ENCODE measurements at places on chromosomes 4 and X.

DNA sequence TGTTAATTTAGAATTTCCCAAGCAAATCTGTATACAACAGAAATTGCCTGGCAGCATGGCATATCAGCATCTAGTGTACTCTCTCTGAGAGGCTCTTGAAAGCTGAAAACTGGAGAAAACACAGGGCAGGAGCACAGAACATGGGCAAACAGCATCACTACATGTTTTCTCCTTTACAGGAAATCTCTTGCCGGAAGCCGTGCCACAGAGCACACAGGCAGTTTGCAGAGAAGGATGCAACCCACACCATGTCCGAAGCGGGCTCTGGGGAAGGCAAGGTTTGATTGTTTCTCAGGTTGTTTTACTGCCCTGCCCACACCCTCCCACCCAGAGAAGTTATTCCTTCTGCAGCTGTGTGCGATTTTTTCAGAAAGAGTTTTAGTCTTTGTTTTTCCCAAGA lies 41.1 kb upstream of the FAM9C start:
- DNase-seq = no peak

DNA sequence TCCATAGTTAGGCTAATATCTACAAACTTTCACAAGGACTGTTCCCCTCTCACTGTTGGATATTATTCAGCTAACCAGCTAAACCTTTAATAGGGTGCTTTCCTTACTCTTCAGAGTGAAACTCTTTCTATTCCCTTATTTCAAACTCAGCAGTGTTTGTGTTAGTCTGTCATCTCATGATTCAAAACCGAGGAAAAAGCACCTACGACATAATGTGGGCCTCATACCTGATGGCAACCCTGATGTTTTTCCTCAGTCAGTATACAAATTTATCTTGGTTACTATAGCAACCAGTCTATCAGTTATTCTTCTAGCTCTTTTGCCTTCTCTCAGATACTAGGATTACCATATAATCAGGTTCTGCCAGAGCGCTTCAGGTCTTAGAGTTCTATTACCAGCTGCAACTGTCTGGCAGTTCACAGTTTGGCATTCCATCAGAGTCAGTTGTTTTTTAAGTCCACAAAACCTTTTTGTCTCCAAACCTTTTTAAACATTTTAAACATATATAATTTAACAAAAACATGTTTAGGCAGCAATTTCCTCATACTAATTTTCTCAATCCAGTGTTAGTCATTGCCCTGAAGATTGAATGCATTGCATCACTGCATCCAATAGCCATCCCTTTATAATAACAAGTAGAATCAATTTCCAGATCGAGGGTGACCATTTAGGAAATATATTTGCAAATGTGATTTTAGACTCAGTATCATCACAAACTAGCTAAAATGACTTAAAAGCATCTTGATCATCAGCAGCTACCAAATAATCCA lies 7.4 kb downstream of the WDR44 start:
- no peak for DNase-seq

- DNase-seq = no peak
Observed at GRCh38 chr4:159018062-159018629, 84.7 kb upstream of the RAPGEF2 start.

DNA sequence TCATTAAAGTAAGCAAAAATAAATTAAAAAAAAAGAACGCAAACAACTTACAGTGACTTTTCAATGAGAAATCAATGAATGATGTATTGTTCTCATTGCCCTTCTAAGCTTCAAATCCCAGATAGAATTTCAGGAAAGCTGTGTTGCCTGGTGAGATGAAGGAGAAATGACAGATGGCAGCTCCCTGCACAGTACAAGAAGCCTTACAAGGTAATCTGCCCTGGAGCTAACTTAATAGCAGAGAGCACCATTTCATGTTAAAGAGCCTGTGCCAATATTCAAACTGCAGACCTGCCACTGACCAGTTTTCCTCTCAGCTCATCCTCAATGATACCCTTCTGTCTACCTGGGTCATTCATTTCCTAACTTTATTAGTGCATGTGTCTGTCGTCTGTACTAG lies 54.0 kb downstream of the GC start:
- DNase-seq = no peak

DNA sequence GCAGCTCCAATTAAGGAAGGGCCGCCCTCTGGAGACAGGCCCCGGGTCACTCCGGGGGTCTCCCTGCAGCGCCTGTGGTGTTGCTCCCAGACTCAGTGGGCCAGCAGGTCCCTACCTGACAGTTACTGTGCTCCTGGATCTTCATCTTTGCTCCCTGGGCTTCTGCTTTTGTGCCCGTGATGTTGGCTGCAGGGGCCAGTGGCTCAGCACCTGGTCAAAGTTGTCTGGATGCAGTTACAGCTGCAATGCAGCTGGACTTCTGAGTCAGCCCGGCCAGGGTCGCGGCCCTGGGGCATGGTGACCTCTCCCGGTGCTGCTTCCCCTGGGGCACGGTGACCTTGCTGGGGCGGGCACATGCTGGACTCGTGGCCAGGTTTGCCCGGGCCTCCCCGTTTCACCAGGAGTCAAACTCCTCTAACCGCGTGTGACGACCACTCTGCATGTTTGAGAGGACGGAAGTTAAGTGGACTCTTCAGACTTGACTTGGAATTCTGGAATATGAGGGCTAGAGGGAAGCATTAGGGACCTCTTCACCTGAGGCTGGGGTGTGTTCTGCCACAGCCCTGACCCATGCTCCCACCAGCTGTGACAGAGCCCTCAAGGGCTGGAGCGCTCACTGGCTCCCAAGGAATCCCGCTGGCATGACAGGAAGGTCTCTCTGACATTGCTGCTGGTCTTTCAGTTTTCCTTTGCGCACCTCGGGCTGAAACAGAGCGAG lies 3.7 kb downstream of the CTAG2 start:
- DNase-seq = no peak

GRCh38 chr4:138455097-138455496 lies 212.9 kb upstream of the SLC7A11 start:
- DNase-seq = no peak

DNA sequence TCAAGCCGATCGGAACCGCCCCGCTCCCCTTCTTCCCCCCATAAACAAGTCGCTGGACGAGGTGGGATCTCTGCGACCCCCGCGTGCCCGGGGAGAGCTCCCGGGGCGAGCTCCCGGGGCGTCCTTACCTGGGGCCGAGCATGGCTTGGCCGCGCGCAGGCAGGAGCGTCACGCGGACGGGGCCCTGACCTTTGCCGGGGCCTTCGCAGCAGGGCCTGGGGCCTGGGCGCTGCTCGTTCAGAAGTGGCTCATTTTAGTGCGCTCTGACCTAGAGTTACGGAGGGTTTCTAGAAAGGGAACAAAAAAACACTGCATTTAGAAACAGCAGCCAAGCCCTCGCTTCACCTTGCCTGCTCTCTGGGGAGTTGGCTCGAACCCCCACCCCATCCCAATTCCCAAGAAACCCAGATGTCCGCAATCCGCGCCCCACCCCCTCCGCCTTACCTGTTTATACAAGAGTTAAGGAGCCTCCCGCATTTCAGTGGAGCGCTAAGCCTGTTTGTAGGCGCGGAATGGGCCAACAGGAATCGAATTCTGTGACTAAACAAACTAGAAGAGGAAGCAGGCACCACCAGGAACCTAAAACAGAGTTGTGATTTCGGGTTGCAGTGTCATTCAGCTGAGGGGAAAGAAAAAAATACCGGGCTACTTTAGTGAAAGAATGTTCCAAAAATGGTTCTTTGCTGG lies 814 bp upstream of the RBM47 start:
- DNase-seq = no peak

- no peak for DNase-seq
Observed at GRCh38 chrX:119948381-119948780, 4.8 kb upstream of the NKAP start.

DNA sequence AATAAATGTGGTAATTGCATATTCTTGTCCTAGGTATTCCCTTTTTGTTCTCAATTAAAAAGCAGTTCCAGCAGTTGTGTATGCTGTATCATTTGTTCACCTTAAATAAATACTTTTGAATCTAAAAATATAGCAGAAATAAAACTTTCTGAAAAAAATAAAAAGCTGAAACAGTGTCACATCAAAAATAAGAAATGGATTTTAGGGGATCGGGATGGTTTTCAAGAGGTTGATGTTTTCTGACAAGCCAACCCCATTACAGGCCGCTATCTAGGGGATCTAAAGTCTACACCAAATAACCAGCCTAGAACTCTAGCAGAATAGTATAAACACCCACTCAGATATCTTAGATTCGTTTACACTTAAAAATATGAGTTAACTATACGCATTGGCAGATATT lies 95.4 kb upstream of the MAML3 start:
- DNase-seq = no peak

- no peak for DNase-seq
Observed at GRCh38 chrX:70088751-70089150, 26.5 kb downstream of the OTUD6A start.

DNA sequence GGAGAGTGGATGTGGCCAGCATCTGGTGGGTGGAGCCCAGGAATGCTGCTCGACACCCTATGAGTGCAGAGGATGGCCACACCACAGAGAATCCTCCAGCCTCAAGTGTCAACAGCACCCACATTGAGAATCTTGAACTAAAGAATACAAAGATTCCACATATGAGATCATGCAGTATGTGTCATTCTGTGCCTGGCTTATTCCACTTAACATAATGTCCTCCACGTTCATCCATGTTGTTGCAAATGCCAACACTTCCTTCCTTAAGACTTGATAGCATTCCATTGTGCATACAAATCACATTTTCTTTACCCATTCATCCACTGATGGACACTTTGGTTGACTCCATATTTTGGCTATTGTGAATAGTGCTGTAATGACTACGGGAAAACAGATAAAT lies 145.8 kb downstream of the PRKX start:
- DNase-seq = no peak

DNA sequence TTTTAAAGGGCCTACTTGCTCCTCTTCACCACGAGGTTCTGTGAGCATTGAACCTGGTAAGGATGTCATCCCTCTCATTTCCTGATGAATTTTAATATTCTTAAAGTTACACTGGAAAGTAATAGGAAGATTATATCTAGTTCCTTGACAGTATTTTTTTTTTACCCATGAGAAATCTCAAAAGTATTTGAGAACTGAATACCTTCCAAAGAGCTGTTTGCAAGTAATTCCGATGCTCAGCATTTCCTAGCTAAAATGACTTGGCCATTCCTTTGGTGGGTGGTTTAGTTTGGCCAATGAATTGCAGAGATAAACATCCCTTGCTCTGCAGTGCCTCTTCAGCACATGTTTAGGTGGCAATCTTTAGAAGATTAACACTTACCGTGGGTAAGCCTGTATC lies 110.2 kb upstream of the WDR1 start:
- DNase-seq = no peak

- no peak for DNase-seq
Observed at GRCh38 chr4:77157859-77158486, 966 bp downstream of the CCNG2 start.

DNA sequence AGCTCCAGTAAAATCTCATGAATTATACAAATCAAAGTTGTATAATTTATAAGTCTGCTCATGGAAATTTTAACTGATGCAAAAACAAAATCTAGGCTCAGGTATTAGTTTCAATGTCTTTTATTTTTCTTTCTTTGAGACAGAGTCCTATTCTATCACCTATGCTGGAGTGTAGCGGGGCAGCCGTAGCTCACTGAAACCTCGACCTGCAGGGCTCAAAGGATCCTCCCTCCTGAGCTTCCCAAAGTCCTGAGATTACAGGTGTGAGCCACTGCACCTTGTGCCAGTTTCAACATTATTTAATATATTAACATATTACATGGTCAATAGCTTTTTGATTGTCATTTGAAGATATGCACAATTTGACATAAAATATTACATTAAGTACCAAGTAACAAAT lies 678.7 kb downstream of the ARAP2 start:
- DNase-seq = no peak

DNA sequence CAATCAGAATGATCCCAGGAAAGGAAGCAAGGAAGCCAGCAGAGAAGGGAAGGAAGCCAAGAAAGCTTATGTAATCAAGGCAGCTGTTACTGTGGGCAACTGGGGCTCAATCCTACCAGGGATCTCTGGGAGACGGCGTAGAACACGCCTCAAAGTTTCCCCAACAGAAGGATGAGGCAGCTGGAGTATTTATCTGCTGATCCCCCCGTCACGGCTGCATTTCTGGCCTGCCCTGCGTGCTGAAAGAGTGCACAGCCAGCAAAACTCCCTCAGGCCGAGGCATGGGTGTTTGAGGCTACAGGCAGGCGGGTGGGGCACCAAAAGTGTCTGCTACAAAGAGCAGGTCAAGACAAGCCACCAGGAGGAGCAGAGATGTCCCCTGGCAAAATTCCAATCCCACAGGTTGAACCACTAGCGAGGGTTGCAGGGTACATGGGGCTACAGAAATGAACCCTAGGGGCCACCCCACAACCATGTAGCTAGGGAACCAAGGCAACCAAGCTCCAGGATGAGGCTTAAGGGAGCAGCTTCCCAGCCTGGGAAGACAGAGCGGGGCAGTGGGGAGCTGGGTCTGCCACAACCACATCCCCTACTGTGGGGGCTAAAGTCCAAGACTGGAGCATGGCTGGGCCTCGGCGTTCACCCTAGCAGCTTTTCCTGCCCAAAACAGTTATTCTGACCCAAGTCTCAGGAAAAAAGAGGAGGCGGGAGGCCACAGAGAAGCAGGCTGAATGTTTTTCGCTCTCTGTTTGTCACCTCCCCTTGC lies 113.4 kb downstream of the BCOR start:
- DNase-seq = no peak

GRCh38 chr4:133084421-133084820 lies 64.7 kb upstream of the PCDH10 start:
- no peak for DNase-seq

DNA sequence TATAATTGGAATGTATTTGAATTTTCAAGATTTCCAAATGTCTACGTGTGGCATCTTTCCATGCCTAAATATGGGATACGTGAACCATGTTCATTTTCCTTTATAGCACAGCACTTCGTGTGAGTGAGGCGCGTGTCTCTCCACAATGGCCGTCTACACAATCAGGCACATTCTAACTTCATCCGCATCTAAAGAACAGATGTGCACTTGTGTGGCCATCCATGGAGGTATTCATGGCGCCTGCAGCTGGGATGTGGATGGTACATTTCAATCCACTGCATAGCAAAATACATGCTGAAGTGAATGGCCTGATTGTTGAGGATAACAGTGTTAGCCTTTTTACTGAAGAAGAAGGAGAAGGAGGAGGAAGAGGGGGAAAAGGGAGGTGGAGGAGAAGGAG lies 34.5 kb upstream of the TRIM2 start:
- DNase-seq = no peak

DNA sequence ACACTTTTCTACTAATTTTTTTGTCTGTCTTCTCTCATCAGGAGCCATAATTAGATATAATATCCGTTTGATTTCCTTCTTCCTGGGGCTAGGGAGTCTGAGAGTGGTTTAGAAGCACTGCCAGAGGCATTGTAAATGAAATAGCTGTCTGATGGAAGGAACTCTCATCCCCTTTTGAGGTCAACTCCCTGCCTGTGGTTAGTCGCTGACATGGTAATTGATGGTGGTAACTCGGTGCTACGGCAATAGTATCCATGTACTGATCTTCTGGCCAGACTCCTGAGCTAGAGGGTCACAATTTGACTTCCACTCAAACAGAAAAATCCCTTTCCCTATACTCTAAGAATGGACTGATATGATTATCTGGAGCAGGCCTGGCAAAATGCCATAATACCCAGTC lies 108.1 kb upstream of the TRPC5 start:
- no peak for DNase-seq

GRCh38 chr4:153789741-153790499 lies 1.0 kb upstream of the SFRP2 start:
- DNase-seq = no peak

Data from HFF-Myc (cell line).